Pulmonary artery endothelial cell (primary cell): ENCODE measurements at places on chromosomes 2 and 18. TPM values are rescaled to one million over a fixed set of nuclear protein-coding genes. Genes with fewer than 3 reads are reported as not detected.

DNAJC5G gene
- total RNA-seq: not detected in 2 replicates

TWIST2 gene
- 5.4 and 13.2 TPM in 2 replicates for total RNA-seq

MLPH gene
- total RNA-seq: not detected in 2 replicates

TRAPPC12 gene
- total RNA-seq: 41.8 and 51.0 TPM in 2 replicates

PRKD3 gene
- total RNA-seq: 84.1 and 88.3 TPM in 2 replicates

SERTAD2 gene
- 3.0 and 3.7 TPM in 2 replicates for total RNA-seq

SDC1 gene
- 2.3 and 18.3 TPM in 2 replicates for total RNA-seq

SKA1 gene
- 13.1 and 23.0 TPM in 2 replicates for total RNA-seq

COBLL1 gene
- 4.4 and 6.8 TPM in 2 replicates for total RNA-seq
